ENCODE measurements at places on chromosomes 16 and 17.

DNA sequence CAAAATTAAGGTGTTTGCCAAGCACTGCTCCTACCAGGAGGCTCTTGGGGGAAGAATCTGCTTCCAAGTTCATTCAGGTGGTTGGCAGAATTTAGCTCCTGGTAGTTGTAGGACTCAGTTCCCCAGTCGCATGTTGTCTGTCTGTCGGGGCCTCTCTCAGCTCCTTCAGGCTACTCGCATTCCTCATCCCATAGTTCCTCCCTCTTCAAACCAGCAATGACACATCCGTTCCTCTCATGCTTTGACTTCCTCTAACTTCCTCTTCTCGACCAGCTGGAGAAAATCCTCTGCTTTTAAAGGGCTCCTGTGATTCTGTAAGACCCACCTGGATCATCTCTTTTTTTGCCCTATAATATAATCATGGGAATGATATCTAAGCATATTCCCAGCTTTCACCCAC lies 108.1 kb downstream of the PMP22 start:
- no peak for DNase-seq

GRCh38 chr17:80892019-80892855 lies 99.4 kb upstream of the CHMP6 start:
- DNase-seq, result peak; percentile 89

- no peak for DNase-seq
These were observed 29.9 kb downstream of the ABCA6 start for GRCh38 chr17:69111794-69112193.

DNA sequence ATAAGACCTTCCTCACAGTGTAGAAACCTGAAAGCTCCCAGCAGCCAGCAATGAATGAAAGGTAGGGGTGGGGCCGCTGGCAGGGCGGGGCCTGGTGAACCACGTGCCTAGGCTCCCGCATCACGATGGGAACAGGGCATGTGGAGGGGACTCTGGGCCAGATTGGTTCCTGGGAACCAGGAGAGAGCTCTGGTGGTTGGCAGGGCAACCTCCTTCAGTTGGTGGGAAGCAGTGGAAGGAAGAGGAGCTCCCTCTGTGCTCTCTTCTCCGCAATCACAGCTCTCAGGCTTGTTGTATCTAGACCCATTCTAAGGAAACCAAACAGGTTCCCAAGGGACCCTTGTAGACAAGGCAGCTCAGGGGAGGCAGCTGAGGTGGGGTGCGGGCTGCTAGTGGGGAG lies 10.5 kb downstream of the GGA2 start:
- DNase-seq, result no peak

DNA sequence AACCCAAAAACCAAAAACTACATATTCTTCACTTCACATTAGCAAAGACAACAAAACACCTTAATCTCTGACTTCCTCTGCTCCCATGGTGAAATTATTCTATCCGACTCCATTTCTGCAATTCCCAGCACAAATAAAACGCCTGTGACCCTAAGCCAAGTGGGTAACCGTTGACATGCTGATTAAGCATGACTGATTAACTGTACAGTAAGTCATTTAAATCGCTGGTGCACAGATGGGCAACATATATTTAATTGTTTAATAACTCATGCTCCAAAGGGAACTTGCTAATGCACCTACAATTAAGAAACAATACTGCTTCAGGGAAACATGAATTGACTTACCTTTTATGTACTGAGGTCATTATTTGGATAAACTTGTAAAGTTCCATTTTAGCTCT lies 436.7 kb downstream of the KIF2B start:
- DNase-seq, result no peak

GRCh38 chr16:81405702-81406113 lies 38.9 kb upstream of the CMIP start:
- no peak for DNase-seq

DNA sequence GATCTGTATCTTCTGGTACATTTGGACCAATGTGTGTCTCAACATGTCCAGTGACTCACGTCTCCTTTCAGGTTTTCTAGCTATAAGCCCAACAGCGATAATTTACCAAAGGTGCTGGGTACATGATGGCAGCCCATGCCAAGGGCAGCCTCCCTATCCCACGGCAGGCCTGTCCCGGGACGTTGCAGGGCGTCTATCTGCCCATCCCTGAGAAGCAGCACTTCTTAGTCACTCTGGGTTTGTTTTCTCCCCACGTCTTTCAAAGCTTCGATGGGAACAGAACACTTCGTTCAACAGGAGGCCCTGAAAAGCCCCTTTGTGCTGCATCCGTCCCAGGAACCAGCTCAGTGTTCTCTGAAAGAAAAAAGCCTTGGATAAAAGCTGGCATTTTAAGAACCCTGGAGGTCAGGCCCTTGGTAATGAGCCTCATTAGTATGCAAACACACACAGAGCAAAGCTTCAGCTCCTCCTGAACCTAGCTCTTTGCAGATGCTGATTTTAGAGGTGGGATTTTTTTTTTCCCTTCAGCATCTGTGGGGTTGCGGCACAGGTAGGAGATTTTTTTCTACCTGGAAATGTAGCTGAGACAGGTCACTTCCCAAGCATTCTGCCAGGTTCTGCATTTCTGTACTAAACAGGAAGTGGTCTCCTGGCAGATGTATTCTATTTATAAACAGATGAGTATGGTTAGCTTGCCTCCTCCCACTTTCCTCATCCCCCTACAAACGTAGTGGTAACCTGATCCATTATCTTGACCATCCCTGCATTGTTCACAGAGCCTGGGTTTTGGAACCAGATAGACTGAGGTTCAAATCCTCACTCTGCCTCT lies 17.5 kb upstream of the MT4 start:
- DNase-seq, result no peak

GRCh38 chr16:65319621-65320231 lies 197.9 kb upstream of the CDH11 start:
- no peak for DNase-seq

GRCh38 chr17:14038206-14038605 lies 31.1 kb upstream of the COX10 start:
- no peak for DNase-seq

DNA sequence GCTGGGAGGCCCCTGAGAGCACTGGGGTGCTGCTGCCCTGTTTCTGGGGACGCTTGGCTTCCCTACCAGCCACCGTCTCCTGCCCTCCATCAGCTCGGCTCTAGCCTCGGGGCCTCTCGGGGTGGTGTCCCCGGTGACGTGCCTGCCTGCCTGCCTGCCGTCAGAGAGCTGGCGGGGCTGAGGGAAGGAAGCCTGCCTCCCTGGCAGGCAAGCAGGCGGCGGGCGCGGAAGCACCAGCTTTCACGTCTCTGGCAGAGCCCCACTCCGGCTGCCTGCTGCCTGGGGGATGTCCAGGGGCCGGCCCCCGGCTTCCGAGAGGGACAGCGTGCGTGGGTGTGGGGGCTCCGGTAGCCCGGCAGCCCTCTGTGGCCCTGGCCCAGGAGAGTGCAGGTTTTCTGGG lies 9.3 kb downstream of the CENPX start:
- no peak for DNase-seq

DNA sequence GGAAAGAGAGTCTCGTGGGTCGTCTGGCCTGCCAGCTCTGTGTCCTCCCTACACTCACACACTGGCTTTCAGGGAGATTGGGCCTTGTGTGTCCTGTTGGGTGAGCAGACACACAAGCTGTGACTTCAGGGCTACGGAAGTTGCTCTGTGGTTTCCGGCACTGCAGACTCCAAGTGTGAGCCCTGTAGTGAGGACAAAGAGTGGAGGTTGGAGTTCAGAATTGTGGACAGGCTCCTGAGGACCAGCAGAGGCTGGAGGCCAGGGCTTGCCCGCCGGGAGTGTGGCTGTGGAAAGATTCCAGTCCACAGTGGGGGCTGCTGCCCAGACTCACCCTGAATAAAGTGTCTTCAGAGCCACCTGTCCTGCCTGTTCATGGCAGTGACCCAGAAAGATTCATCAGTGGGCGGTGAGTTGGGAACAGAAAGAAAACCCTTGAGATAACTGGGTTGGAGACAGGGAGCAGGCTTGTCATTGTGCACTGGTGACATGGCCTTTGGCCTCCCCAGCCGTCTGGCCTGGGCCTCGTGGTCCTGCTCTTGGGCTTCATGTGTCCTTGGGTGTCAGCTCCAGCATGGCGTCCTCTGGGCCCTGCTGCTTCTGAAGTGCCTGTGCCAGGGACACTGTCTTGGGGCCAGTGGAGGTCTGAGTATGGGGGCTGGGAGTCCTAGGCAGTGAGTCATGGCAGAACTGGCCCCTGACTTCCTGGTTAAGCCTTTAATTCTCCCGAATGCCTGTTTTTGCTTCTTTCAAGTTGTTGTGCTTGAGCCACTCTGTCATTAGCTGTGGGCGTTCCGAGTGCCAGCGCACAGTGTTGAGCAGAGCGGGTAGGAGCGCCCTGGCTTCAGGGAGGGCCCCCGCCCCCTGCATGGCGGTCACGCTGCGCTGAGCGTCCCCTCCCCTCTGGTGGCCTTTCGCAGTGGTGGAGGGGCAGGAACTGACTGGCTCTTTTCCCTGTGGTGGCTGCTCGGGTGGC lies 19.9 kb upstream of the ZNF750 start:
- peak; percentile 42 for DNase-seq

DNA sequence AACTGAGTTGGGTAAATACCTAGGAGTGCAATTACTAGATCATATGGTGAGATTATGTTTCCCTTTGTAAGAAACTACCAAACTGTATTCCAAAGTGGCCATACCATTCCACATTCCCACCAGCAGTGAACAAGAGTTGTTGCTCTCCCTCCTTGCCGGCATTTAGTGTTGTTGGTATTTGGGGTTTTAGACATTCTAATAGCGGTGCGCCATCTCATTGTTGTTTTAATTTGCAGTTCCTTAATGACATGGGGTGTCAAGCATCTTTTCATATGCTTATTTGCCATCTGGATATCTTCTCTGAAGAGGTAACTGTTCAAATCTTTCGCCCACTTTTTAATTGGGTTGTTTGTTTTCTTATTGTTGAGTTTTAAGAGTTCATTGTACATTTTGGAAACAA lies 164.2 kb upstream of the LHX1 start:
- DNase-seq, result no peak

- DNase-seq, result no peak
These were observed 2100.7 kb downstream of the TP53TG3F start for GRCh38 chr16:35559911-35560636.

- no peak for DNase-seq
These were observed 10.6 kb downstream of the LIG3 start for GRCh38 chr17:34990921-34991365.

GRCh38 chr16:5020551-5020950 lies 13.2 kb downstream of the NAGPA start:
- DNase-seq, result no peak

- DNase-seq, result no peak
These were observed 169.2 kb downstream of the MRTFB start for GRCh38 chr16:14240219-14240843.

DNA sequence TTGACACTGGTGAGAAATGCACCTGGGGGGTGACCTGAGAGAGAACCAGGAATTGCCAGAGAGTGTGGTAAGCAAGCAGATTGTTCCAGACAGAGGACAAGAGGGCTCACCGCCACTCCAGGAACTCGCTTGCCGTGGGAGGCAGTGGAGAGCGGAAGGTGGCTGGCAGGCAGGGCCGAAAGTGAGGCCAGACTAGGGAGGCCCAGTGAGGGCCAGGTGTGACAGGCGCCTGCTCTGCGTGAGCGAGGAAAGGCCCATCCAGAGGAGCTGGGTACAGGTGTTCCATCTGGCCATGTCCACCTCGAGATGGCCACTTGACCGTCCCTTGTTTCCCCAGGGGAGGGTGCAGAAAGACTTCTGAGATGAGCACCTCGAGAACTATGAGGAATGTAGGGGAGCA lies 11.9 kb upstream of the MYO15B start:
- DNase-seq, result no peak

DNA sequence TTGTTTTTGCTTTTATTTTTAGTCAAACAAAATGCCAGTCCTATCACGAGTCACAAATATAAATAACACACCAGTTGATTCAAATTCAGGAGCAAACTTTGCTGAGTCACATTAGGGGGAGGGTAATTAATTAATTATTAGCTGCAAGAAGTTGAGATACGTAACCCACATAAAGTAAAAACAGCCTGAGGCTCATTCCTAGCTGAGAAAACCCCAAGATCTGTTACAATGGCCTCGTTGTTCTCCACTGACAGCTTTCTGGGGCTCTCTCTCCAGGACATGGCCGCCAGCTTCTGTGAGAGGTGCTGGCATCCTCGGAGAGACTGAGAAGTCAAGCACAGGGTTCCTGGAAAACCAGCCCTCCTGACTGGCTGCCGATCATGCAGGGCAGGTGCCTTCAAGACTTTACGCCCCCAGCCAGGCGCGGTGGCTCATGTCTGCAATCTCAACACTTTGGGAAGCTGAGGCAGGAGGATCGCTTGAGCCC lies 11.1 kb downstream of the RAB40B start:
- no peak for DNase-seq

DNA sequence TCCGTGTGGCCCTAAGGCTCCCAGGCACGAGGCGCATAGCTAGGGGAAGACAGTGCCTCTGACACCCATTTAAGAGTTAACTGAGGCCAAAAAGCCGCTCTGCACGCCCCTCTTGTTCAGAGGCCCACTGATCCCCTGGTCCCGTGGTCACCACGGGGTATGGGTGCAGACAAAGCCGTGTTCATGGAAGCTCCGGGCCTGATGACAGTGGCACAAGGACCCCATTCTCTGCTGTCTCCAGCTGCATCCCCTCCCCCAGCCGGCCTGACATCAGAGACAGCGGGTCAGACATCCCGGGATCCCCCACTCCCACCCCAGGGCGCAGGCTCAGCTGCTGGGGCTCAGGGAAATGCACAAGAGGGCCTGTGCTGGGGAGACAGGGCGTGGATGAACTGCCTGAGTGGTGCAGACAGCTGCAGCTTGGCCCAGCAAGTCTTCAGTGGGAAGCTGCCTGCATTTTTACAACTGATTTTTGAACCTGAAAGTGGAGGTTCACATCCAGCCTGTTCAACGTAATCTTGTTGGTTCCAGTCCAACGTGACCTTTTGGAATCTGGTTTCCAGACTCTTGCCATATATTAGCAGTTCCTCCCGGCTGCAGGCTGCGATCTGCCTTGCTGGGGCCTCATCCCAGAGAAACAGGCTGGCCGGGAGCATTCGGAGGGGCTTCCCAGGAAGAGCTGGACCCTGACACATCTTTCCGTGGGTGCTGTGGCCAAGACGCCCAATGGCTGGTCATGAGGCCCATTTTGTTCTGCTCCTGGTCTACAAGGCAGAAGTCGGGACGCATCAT lies 9.7 kb upstream of the BAHCC1 start:
- no peak for DNase-seq

- DNase-seq, result no peak
These were observed 7.7 kb downstream of the ITGAM start for GRCh38 chr16:31267332-31268032.

GRCh38 chr17:3927628-3928340 lies 11.5 kb upstream of the P2RX1 start:
- DNase-seq, result no peak

DNA sequence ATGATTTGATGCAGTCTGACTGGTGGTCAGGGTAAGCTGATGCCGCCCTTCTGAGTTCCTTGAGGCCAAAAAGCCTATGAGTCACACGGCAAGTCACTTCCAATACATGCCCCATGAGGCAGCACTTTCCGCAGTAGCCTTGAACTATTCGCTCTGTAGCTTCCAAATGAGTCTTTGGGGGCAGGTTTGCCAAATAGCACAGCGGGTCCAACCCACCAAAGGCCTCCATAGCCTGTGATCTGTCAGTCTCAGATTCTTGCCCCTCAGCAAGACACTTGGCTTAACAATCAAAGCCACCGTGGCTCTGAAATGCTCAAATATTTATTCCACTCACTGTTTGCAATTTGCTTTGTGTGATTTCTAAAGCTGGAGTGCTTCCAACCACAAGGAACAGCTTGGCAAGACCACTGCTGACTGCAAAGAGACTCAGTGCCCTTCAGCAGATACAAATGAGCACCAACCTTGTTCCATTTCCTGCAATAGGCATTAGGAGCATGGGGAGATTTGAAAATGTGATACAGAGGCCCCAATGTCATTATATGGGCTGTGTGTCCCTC lies 45.4 kb downstream of the CLEC19A start:
- DNase-seq, result no peak

- no peak for DNase-seq
These were observed 124.5 kb downstream of the ZNF778 start for GRCh38 chr16:89341697-89342694.
